ENCODE measurements at places on chromosomes 16 and 17.

DNA sequence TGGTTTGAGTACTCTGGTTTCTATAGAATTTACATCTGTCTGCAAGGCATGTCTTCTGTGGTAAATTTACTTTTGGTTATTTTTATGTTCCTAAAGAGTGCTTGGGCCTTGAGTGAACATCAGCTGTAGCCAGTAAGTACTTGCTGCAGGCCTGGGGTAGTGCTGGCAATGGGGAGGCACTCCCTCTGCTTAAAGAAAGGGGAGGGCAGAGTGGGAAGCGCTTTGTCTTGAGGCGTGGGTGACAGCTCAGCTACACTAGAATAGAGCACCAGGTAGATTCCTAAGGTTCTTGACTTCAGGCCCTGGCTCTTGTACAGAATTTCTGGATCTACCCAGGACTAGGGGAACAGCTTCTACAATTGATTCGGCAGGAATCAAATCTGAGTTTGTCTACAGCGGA is 50.6 kb downstream of the MPHOSPH6 start:
- DNase-seq, result no peak

DNA sequence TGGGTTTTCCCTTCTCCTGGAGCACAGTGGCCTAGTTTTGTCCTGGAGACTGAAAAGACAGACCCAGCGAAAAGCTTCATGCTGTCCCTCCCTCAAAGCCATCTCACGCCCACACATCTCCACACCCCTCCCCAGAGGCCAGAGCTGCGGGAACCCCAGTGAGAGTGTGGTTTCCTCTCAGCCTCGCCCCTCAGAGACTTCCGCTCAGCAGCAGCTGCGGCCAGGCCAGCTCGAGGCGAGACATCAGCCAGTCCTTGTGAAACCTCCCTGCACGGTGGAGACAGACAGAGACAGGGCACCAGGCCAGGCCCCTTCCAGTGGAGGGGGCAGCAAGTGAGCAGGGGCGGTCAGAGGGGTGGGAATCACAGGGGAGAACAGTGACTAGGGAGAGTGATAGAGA is 77.0 kb upstream of the TNRC6C start:
- DNase-seq, result no peak

- no peak for DNase-seq
These were observed 71.2 kb upstream of the CHMP6 start for GRCh38 chr17:80920441-80920840.

DNA sequence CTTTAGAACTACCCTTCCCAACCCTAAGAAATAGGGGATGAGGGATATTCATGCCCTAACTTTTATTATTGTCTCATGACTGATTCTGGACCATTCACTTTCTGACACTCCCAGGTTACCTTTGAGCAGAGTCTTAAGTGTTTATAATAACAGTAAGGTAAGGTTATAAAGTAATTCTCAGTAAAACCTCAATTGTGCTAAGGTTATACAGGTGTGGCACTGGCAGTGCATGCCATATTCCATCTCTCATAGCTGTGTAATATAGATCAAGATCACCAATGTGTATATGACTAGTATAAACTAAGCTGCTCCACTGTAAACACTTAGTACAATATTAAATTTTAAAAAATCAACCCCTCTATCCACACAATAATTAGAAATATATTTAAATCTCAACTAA is 89.1 kb downstream of the KCNJ2 start:
- DNase-seq, result no peak

GRCh38 chr17:46877466-46877865 is 26.1 kb downstream of the WNT9B start:
- no peak for DNase-seq

- no peak for DNase-seq
These were observed 187.6 kb downstream of the RGS9 start for GRCh38 chr17:65324611-65325342.

DNA sequence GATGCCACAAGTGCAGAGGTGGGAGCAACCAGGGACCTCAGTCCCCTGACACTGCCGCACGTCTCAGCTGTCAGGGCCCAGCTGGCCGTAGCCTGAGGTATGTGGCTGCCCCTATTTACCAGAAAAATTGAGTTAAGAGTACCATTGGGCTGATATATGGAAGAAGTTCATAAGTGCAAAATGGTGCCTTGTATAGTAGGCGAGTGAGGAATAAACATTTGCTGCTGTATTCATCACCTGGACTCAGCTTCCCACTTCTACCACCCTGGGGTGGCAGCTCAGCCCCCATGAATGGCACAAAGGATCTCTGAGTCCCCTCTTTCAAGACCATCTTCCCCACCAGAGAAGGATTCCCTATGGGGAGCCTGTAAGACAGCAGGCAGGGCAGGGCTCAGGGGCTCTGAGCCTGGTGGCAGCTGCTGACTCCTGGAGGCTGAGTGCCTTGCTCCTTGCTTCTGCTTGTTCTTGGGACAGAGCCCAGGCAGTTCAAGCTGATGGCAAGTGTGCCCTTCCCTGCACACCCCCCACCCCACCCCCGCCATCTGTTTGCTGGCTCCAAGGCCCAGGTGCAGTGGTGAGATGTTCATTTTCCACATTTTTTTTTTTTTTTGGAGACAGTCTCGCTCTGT is 29.0 kb downstream of the TRPV2 start:
- DNase-seq, result no peak

DNA sequence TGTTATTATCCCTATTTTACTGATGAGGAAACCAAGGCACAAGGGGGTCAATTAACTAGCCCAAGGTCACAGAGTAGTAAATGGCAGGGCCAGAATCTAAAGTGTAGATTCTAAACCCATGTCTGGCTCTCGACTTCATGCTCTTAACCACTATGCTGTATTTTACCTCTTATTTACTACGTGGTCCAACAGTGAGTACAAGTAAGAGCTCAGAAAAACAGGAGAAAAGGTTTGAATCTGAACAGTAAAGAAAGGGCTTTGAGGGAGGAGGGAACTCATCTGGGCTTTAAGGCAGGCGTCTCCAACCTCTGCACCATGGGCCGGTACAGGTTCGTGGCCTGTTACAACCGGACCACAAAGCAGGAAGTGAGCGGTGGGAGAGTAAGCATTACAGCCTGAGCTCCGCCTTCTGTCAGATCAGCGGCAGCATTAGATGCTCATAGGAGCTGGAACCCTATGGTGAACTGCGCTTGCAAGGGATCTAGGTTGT is 62.9 kb downstream of the SMURF2 start:
- no peak for DNase-seq

GRCh38 chr17:78197147-78197832 is 10.1 kb downstream of the AFMID start:
- DNase-seq, result no peak

DNA sequence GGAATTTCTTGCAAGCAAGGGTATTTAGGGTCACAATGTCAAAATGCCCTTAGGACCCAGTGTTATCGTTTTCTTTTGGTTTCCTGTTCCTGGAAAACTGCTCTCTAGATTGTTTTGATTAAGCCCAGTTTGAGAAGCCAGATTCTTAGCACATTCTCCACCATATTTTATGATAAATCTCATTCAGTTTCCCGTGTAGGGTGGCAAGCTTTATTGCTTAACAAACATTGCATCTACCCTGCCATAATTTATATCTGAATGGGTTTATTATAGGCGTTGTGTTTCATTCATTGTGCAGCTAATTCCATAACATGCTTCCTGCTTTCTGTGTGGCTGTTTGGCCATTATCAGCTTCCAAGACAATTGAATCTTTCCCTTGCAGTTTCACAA is 389.1 kb upstream of the DYNLRB2 start:
- no peak for DNase-seq

- DNase-seq, result no peak
These were observed 2.7 kb upstream of the PRKCA start for GRCh38 chr17:66299711-66300110.

DNA sequence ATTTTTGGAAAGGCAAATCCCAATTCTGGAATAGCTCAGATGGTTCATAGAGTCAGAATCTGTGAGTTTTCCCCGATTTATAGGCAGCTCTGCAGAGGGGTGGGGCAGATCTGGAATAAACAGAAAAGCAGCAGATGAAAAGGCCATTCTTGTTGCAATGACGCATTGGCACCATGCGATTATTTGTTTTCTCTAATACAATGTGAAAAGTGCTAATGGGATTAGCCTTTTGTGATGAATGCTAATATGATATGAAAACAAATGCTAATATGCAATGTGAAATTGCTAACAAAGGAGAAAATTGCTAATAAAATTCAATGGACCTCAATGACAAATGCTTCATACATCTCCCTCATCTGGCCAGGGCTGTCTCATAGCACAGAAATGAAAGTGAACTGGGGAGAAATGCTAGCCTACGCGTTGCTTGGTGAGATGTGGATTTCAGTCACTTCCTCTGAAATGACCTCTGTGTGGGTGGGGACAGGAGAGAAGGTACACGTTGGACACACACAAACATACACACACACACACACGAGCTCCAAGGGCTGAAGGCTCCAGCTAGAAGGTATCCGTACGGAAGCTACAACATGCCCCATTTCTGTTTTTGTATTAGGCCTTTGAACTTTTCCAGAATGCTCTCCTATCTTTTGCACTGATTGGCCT is 394.5 kb downstream of the XYLT1 start:
- no peak for DNase-seq

All from NCI-H1048 (cell line).